ENCODE measurements at places on chromosomes 1 and 21.
A peak's percentile ranks its signal among the peaks of the same experiment; 100 is the strongest.

- DNase-seq, result no peak
Observed at GRCh38 chr1:77398152-77398551, 116.3 kb downstream of the AK5 start.

GRCh38 chr1:197465528-197466327 is 197.7 kb downstream of the CRB1 start:
- DNase-seq, result no peak

DNA sequence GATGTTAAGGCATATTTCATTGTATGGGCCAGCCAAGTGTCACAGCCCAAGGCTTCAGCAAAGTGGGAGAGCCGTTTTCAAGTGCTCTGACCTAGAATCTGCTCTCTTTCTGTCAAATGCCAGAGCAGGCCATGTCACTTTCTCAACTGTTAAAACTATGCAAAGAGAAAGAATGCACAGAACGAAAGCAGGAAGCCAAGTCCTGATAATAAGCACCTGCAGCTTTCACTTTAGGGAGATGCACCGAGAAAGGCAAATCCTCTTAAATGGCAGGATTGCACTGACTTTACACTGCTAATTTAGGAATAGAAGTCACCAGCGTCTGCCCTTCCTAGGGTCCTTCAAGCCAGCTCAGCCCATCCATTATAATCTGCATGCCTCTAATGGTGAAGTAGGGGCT is 49.2 kb upstream of the NTPCR start:
- DNase-seq, result no peak

DNA sequence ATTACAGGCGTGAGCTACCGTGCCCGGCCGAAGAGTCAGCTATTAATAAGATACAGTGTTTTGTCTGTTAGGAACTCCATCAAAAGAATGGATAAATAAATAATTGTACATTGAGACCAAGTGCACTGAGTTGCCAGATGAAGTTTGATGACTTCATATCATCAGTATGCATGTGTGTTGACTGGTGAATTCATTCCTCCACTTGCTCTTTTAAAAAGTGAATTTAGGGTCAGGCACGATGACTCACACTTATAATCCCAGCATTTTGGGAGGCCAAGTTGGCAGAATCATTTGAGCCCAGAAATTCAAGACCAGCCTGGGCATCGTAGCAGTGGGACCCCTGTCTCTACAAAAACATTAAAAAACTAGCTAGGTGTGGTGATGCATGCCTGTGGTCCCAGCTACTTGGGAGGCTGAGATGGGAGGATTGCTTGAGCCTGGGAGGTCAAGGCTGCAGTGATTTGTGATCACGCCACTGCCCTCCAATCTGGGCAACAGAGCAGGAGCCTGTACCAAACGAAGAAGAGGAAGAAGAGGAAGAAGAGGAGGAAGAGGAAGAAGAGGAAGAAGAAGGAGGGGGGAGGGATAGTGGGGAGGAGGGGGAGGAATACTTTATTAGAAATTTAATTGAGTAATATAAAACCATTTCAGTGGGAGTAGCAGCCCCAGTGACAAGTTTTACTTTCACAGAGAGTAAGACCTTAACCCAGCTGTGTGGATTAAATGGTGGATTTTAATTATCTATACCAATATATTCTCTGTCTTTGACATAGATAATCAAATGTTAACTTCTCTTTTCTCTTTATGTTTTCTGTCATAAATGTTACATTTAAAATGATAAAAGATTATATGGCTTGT is 74.9 kb downstream of the CCDC18 start:
- DNase-seq, result no peak

DNA sequence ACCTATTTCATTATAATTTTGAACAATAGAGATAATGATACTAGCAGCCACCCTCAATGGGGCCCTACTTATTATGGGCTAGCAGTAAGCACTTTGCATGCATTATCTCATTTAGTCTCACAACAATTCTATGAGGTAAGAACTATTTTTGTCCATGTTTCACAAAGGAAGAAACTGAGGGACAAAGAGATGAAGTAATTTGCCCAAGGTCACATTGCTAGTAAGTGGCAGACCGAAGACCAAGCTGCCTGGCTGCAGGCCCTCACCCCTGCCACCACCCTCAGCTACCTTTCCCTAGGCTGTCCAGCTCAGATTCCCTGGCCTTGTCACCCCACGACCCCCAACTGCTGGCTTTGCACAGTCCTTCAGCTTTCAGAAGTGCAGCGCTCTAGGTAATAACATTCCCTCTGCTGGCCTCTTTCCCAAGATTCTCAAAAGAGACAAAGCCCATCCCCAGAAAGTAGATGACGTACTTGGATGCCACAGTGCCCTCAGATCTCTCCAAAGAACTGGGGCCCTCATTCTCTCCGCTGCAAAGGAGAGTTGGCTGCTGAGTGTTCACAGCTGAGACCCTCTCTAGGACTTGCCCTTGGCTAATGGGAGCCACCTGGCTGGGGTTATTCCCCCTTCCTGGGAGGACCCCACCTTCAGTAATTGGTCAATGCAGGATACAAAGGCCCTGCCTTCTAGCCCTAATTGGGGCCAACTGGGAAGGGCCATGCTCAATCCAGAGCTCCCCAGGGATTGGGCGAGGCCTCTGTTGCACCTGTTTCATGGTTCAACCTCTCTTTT is 39.5 kb downstream of the IRF2BP2 start:
- no peak for DNase-seq

GRCh38 chr1:65503427-65503826 is 83.0 kb downstream of the LEPR start:
- no peak for DNase-seq

DNA sequence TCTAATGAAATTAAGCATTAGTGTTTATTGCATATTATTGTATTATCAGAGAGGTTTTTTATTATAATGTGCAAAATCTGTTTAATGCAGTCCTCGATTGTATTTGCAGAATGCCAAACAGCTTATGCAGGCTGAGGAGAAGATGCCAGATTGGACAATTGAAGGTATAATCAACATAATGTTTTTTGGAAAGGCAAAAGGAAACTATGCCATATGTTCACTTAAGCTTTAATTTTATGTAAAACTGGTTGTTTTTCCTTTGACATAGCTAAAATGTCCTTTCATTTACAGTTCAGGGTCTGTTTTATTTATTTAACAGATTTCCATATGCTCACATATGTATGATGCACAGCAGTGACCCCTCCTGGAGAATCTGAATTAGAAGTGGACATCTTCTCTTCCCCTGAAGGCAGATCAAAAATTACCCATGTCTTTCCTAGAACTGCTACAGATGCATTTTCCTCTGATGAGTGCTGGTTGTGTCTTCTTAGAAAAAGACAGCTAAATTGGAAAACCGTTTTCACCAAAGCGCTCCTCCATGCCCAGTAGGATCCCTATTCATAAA is 143.5 kb upstream of the USH2A start:
- no peak for DNase-seq

DNA sequence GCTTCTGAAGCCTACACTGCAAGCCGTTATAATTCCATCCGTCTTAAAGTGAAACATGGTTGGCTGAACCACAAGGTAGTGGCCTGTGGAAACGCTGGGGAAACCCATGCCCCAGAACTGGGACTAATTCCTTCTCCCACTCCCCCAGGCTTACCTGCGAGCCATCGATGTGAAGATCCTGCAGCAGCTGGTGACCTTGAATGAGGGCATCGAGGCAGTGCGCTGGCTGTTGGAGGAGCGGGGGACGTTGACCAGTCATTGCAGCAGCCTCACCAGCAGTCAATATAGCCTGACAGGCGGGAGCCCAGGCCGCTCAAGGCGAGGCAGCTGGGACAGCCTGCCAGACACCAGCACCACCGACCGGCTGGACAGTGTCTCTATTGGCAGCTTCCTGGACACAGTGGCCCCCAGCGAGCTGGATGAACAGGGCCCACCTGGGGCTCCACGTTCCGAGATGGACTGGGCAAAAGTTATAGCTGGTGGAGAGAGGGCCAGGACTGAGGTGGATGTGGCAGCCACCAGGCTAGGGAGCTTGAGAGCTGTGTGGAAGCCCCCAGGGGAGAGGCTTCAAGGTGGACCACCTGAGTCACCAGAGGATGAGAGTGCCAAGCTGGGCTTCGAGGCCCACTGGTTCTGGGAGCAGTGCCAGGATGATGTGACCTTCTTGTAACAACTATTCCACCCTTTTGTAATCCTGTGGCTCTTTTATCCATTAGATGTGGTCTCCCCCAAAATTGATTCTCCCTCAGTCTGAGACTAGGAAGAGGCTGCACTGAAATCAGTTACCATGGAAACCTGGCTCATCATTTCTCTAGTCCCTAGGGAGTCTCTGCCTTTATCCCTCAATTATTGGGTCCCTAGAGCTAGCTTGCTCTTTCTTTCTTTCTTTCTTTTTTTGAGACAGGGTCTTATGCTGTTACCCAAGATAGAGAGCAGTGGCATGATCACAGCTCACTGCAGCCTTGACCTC is 16.7 kb downstream of the LURAP1 start:
- DNase-seq, result no peak

DNA sequence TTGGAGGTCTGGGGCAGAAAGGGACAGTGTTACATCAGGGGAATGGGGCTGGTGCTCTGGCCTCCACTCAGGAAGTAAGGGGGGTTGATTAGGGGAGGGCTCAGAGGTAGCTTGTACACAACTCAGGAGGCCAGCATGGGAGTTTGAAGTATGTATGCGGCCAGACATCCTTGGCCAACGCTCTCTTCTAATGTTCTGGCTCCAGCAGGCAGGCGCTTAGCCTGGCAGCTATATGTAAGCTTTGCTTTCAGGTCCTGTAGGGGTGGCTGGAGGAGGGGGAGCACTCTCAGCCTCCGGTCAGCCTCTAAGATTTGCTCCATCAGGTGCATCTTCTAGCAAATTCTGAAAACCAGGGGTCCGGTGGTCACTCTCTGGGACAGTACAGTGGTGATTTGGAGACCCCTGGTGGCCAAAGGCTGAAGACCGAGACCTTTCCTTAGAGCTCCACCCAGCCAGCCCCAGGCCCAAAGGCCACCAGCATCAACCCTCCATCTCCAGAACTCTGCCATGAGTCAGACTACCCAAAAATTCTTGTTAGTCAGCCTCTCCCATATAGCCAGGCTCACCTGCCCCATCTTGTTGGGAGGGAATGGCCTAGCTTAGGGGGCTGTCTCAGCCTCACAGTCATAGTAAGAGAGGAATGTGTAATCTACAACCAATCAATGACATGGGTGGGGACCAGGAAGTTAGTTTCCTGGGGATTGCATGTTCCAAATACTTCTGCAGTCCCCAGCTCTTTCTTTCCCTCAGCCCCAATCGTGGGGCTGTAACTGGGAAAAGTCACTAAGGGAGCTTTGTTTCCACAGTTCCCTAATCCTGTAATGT is 9.7 kb upstream of the COL8A2 start:
- peak; percentile 25 for DNase-seq

- no peak for DNase-seq
Observed at GRCh38 chr1:25774921-25775771, 24.8 kb upstream of the SELENON start.

DNA sequence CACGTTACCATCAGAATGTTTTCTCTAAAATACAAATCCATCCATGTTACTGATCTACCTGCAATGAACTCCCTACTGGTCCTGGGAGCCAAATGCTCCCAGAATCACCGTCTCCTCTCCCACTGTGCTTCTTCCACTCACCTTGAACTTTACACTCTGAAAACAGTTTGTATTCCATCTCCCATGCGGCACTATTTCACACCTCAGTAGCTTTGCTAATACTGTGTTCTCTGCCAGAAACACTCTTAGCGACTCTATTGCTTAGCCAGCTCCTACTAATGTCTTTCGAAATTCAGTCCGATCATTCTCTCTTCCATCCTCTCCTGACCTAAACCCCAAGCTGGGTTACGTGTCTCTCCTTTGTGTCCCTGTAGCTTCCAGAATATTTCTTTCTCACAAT is 284.4 kb upstream of the DUSP10 start:
- DNase-seq, result no peak

DNA sequence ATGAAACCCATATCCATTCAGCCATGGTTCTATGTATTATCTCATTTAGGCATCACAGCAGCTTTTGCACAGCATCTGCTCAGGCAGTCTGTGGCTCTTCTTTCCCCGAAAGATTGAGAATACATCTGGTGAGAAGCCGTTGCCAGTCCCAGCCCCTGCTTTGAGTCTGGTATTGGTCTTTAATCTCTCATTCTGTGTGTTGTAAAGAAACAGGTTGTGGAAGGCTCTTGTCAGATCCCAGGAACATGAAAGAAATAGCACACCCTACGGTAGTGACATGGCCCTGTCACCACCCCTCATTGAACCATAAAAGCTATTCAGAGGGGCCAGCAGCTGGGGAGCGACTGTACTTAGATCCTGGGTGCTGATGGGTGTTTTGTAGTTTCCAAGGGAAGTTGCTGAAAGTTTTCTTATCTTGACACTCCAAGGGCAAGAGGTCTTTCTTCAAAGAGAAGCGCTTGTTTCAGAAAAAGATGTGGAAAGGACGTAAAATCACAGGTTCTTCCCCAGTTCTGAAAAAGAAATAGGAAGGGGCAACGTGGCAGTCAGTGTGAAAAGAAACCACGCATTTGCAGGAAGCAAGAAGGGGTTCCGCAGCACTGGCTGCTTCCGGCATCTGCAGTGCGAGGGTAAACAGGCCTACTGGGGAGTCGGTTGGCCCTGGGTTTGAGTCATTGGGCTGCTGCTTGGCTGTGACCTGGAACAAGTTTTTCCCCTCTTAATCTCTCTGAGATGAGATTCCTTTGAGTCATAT is 145.0 kb downstream of the DHRS3 start:
- DNase-seq, result no peak

DNA sequence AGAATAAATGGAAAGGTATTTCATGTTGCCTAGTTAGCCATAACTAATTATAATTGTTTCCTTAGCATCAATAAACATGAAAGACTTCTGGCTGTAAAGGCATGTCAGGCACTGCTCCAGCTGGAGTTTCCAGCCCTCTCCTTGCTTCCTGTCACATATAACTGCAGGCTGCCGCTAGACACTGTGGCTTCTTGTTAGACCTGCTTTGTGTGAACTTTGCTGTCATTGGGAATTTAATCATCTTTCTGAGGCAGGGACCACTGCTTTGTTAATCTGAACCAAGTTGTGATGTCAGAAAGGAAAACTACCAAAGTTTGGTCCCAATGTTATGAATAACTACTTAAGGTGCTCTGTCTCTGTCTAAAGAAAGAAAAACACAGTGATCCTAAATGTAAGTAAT is 90.3 kb upstream of the DUSP10 start:
- DNase-seq, result no peak

GRCh38 chr1:39310015-39310414 is 105.5 kb downstream of the MACF1 start:
- DNase-seq, result no peak

DNA sequence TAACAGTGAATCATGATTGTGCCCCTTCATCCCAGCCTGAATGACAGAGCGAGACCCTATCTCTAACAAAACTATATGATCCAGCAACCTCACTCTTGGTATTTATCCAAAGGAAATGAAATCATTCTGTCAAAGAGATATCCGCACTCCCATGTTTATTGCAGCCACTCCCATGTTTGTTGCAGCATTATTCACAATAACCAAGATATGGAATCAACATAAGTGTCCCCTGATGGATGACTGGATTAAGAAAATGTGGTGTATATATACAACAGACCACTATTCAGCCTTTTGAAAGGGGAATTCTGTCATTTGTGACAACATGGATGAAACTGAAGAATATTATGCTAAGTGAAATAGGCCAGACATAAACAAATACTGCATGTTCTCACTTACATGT is 44.4 kb downstream of the TRMT1L start:
- no peak for DNase-seq

DNA sequence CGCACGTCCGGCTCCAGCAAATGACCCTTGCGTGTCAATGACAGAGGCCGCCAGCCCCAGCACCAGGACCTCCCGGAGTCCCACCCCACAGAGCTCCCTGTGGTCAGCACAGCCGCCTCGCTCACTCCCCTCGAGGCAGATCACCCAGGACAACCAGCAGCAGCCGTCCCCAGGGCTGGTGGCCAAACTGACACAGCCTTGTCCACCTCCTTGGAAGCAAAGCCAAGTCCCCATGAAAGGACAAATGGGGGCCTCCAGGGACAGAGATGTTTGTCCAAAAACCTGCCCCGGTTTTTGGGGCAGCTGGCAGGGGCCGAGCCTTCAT is 2.1 kb downstream of the KRTAP10-10 start:
- DNase-seq, result no peak

Measured in NCI-H1930 (cell line).